ENCODE measurements at places on chromosomes 4 and X.

- no peak for DNase-seq
Observed at GRCh38 chr4:90950385-90950841, 823.2 kb downstream of the CCSER1 start.

GRCh38 chr4:1503583-1504471, 97.6 kb upstream of the NKX1-1 start:
- DNase-seq: no peak

DNA sequence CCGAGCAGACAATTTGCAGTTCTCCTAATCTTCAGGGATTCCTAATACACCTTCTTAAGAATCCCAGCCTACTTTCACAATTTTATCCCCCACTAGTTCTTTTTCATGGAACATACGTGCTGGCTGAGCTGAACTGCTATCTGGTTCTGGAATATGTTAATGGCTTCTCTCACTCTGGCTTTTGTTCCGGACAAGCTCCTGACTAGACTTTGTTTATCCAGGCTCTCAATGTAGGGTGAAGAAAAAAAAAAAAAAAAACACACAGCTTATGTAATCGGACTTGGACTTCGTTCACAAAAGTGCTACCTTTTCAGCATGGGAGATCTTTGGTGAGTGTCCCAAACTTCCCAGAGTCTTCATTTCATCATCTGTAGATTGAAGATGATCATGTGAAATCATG, 555.4 kb upstream of the CPEB2 start:
- DNase-seq: no peak

- DNase-seq: no peak
Observed at GRCh38 chrX:150701377-150701776, 8.2 kb downstream of the MTMR1 start.

GRCh38 chr4:12042818-12043217, 614.1 kb upstream of the HS3ST1 start:
- DNase-seq: no peak

DNA sequence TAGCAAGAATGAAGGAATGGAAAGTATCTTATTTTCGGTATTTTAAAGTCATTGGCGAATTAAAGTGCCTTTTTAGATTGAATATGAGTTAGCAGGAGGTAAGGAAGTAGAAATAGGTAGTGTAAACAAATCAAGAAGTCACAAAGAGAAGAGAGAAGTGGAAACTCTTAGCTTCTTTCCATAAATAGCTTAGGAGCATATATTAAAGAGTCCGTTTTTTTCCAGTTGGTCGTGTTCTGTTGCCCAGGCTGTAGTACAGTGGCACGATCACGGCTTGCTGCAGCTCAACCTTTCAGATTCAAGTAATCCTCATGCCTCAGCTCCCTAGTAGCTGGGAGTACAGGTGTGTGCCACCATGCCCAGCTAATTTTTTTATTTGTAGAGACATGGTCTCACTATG, 56.4 kb downstream of the UBE2K start:
- DNase-seq: no peak

DNA sequence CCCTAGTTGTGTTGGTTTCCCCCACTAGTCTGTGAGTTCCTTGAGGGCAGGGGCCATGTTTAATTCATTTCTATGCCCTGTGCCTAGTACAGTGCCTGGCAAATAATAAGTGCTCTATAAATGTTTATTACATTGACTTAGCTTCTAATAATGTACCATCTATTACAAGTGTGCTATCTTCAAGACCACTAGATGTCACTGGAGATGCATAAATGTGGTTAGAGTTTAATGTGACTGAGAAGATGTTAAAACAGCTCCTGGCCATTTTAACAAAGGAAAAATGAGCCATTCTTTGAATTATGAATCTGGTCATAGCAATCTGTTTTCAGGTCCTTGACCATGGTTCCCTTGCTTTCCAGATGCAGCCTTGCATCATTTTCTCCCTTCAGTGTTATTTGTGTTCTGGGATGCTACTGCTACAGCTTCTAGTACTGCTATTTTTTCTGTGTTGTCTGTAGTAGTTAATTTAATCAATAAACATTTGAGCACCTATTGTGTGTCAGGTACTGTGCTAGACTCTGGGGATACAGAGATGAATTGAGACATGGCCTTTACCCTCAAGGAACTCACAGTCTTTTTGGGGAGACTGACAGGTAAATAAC, 43.2 kb downstream of the SLC9A6 start:
- peak; percentile 73 for DNase-seq

DNA sequence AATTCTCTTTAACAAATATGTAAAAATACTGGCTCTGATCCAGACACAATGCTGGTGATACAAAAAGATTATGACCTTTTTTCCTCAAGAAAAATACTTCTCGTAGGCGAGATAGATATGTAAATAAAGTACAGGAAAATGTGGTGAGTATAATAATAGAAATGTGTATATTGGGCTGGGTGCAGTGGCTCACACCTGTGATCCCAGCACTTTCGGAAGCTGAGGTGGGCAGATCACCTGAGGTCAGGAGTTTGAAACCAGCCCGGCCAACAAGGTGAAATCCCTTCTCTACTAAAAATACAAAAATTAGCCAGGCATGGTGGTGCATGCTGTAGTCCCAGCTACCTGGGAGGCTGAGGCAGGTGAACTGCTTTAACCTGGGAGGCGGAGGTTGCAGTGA, 55.0 kb downstream of the MRPL1 start:
- peak; percentile 80 for DNase-seq

GRCh38 chrX:78316265-78316664, 11.1 kb downstream of the CYSLTR1 start:
- no peak for DNase-seq

GRCh38 chr4:170049766-170050165, 23.6 kb upstream of the MFAP3L start:
- no peak for DNase-seq

DNA sequence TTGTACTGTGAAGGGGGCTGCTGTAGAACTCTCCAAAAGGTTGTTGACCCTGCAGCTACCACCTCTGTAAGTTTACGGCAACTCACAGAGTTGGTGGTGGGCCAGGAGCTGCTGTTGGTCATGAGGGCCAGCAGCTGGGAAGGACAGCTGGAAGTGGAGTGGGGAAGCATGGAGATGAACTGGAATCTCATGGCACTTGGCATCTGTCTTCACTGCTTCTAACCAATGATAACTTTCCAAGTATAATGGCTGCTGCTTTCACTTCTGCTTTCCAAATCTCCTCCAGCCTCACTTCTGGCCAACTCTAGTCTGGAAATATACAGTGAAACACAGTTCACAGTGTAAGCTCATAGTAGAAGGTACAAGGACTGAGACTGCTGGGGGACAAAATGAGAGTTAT, 126.5 kb upstream of the INTU start:
- DNase-seq: no peak

DNA sequence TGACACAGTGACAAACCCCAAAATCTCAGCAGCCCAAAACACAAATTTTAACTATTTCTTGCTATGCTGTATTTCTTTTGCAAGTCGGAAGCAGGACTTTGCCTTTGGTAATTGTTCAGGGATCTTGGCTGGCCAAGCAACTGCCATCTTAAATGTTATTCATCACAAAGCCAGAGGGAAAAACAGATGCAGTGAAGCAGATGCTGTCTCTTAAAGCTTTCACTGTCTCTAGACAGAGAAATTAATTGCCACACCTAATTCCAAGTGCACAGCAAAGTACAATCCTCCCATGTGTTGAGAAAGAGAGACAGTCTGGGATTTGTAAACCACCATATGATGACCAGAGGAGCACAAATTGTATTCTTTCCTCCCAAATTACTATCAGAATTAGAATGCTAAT, 30.0 kb upstream of the GALNT7 start:
- no peak for DNase-seq

DNA sequence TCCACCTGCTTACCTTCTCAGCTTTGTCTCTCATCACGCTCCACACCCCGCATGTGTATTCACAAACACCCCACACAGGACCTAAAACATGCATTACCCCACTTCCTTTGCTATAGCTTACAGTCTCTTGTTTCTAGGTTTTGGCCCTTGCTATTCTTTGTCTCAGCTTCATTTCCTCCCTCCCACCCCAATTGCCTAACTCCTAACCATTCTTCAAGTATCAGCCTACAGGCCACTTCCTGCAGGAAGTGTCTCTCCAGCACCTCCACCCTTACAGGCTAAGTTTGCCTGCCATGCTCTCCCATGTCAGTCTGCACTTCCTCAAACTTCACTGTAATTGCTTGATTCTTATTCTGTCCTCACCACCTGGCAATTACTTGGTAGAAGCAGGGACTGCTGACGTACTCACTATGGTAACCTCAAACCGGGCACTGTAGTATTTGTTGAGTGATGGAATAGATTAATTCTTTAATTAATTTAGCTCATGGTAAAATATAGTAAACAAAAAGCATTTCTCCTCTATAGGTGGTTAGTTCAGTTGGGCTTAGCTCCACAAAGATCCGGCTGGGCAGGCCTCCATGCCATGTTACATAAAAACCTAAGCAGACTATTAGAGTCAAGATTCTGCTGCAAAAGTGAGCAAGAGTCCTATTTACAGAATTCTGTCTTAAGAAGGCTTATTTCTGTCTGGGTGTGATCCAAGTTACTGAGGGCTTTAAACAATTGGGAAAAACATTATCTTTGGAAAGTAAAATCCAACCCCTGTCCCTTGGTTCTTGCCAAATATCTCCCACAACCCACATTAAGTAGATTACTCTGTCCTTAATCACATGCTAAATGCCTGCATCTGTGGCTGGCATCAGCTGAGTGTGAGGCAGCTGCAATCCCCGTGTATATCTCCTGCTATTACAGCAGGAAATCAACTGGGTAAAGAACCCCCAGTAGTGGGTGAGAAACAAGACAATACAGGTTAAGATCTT, 124.7 kb upstream of the CPEB2 start:
- DNase-seq: no peak

- no peak for DNase-seq
Observed at GRCh38 chr4:110823251-110823650, 200.4 kb upstream of the PITX2 start.

DNA sequence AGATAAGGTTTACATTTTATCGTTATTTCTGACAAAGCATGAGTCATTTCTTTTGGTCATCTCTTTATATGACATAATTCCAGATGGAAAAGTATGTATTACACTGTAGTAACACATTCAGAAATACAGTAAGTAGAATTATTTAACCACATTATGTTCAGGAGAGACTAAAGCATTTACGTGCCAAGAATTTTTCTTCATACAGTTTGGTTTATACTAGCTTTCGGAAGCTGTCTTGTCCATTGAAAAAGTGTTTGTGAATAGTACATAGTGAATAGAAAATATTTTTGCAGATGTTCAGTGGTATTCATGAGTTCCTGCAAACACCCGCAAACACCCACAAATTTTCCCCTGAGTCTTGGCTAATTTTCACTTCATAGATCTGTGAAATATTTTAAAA, 1033.0 kb upstream of the INTU start:
- DNase-seq: no peak

DNA sequence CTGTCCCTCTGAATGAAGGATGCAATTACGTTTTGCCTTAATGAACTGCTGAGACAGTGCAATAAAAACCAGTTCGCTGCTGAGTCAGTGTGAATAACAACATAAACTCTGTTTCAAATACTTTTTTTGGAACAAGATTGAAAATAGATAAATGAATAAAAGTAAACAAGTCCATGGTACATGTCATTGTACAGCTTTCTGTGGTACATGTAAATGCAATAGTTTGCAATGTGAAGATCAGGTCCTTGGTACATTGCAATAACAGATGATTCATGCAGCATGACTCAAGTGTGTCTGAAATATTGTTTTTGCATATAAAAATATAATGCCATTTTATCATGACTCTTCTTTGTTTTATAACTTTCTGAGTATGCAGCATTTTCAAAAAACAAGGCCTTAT, 193.4 kb upstream of the PACRGL start:
- no peak for DNase-seq

GRCh38 chr4:33160126-33160525, 2440.0 kb downstream of the PCDH7 start:
- peak; percentile 53 for DNase-seq

GRCh38 chrX:9882669-9883446, 84.3 kb upstream of the CLDN34 start:
- DNase-seq: no peak

- DNase-seq: no peak
Observed at GRCh38 chrX:39736216-39737211, 361.2 kb downstream of the BCOR start.

- DNase-seq: no peak
Observed at GRCh38 chr4:169203891-169204290, 66.9 kb downstream of the SH3RF1 start.

DNA sequence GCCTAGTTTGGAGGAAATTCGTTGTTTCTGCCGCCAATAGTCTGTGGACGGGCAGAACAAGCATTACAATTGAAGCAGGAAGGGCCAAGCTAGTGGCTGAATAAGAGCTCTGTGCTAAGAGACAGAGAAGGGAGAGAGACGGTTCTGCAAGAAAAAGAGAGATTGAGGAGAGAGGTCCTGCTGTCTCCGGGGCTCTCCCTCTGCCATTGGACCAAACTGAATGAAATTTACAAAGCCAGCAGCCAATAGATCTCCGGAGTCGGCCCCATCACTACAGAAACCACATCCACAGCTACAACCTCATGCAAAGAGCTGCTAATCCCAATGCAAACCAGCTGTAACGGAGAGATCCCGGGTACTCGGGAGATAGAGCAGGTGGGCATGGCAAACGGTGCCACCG, at the start of gene NLGN4X:
TSS of gene NLGN4X (minus strand) at position 148 of the 400 bp plus-strand sequence. CDS start 77,401 bp downstream, outside the sequence.
- no peak for DNase-seq

- DNase-seq: no peak
Observed at GRCh38 chrX:134692990-134693389, 34.7 kb upstream of the PLAC1 start.

DNA sequence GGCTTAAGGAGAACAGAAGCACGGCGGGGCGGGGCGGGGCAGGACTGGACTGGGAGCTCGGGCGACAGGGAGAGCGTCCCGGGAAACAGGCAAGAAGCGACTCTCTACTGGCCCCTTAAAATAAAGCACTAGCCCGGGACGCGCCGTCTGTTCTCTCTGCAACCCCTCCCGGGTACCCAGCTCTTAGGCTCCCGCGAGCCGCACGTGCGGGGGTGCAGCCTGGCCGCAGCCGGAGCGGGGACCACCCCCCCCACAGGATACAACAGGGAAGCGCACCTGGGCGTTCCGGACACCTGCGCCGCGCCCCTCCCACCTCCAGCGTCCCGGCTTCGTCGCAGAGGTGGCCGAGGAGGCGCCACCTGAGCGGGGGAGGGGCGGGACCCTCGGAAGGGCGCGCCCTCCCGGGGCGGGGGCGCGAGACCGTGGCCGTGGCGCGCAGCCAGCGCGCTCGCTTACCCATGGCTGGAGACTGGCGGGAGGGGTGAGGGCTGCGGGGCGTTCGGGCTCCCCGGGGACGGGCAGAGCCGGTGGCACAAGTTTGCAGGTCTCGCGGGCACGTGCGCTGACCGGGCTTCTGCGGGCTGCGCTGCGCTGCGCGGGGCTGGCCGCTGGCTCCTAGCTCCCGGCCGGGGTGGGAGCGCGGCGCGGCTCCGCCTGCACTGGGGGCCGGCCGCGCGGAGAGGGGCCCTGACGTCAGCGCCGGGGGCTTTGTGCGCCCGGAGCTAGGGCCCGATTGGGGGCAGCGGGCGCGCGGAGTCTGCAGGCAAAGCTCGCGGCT, 91.5 kb downstream of the GEMIN8 start:
- peak; percentile 14 for DNase-seq

All from MM.1S (cell line).